ENCODE measurements at places on chromosomes 12 and 14. TPM values are rescaled to one million over a fixed set of nuclear protein-coding genes. Genes with fewer than 3 reads are reported as not detected.

DNA sequence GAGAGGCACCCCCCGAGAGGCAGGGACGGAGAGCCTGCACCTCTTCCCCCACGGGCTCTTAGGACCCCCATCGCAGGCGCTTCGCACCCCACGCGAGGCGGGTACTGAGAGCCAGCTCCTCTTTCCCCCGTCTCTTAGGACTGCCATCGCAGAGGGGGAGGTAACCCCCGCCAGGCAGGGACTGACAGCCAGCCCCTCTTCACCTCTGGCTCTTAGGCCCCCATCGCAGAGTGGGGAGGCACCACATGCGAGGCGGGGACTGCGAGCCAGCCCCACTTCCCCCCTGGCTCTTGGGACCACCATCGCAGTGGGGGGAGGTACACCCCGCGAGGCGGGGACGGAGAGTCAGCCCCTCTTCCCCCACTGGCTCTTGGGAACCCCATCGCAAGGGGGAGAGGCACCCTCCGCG lies 46.1 kb downstream of the DDX11 start:
- no peaks in the 10 kb centered on the region for H3K36me3 ChIP-seq
- no peak for DNase-seq
- no peak overlapping the region for H3K27ac ChIP-seq
- H3K4me1 ChIP-seq = no peaks in the 10 kb centered on the region
- H3K27me3 ChIP-seq = no peaks in the 10 kb centered on the region

GRCh38 chr14:104633276-104634137 lies 28.9 kb upstream of the TMEM179 start:
- H3K36me3 ChIP-seq = no peaks in the 10 kb centered on the region
- no peak overlapping the region for H3K27ac ChIP-seq
- no peaks in the 10 kb centered on the region for H3K4me1 ChIP-seq
- DNase-seq = no peak

DNA sequence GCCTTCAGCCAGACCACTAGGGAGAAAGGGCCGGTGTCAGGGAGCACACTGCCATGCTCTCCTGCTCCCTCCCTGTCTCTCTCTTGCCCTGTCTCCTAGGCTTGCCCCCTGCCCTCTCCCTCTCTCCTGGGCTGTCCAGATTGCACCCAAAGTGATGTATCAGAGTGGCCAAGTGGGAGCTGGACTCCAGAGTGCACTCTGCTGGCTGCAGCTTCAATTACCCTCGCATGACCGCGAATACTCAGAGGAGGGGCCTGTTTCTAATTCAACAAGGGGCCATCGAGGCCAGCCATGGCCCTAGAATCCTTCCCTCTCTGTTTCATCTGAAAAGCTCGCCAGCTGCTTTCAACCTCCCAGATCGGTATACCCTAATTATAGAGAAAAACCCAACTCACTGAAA lies 206.4 kb upstream of the FKBP4 start:
- no peak overlapping the region for H3K4me3 ChIP-seq
- no peak overlapping the region for H3K27ac ChIP-seq
- H3K36me3 ChIP-seq = no peaks in the 10 kb centered on the region

GRCh38 chr14:58200480-58200841 lies 512 bp downstream of the ACTR10 start:
- H3K4me3 ChIP-seq = peak overlapping the region; percentile 90
- H3K27ac ChIP-seq = peak overlapping the region; percentile 84
- peaks cover 9% of the 10 kb centered on the region for H3K4me1 ChIP-seq
- no peaks in the 10 kb centered on the region for H3K36me3 ChIP-seq
- H3K27me3 ChIP-seq = no peaks in the 10 kb centered on the region

DNA sequence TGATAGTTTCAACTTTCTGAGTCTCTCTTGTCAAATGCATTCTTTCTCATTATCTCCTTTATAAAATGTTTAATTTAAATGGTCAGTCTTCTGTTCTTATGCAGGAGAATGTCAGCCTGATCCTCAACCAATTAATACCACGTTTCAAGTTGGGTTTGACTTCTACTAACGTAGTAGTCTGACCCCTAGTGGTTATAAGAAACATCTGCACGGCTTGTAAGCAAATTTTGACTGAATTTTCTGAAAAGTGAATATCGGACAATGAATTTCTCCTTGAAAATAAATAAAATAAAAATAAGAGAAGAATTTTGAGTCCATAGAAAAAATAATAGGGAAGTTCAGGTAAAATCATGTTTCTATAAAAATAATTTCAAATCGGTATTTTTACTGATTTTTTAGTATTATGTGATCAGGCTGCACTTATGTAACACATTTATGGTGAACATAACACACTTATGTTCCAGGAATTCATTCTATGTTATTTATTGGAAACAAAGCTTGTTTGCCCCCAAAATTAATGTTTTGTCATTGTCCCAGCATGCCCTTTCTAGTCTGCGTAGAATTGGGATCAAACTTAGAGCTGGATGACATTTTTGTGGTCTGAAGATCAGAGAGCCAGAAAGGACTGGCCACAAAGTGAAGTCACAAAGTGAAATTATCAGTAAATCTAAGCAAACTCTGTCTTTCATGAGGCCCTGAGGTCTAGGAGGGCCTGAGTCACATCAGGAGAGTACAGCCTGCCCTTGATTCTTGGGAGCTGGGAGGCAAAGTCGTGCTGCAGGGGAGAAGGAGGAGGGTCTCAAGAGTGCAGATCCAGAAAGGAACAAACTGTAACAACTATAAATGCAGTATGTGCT lies 101.2 kb upstream of the STXBP6 start:
- H3K36me3 ChIP-seq = no peaks in the 10 kb centered on the region
- no peak overlapping the region for H3K27ac ChIP-seq
- DNase-seq = peak; percentile 68
- H3K4me1 ChIP-seq = no peaks in the 10 kb centered on the region

DNA sequence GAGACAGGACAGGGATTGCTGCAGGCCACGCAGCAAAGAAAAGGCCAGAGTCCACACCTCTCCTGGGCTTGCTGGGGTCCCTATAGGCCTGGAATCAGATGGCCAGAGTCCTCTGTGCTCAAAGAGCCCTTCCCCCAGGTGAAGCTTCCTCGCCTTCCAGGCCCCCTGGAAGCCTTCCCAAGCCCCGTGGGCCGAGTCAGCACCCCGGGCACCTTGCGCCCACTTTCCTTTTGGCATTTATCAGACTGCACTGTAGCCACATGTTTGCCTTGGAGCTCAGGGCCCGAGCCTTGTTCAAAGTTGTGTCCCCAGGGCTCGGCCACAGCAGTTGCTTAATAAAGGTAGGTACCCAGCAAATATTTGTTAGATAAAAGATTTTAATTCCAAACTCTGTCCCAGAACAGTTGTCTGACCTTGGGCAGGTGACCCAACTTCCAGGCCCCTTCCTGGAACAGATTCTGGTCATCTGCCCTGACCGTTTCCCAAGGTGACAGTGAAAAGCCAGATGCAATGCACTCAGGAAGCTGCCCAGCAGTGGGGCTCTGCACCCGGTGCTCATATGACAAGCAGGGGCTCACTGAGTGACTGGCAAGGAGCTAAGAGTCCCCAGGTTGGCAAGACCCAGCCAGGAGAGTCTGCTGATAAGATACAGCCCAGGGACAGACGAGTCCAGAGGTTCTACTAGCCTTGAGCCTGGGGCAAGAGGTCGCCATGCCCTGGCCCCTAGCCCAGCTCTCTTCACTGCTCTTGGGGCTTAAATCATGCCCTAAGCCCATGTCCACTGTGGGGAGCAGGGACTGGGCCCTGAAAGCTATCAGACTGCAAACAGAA lies 81.2 kb downstream of the PITPNM2 start:
- no peak overlapping the region for H3K4me3 ChIP-seq
- no peaks in the 10 kb centered on the region for H3K4me1 ChIP-seq
- no peaks in the 10 kb centered on the region for H3K27me3 ChIP-seq
- no peaks in the 10 kb centered on the region for H3K36me3 ChIP-seq
- no peak for DNase-seq

Gene MMP14
- 91.3 TPM for total RNA-seq
